ENCODE measurements at places on chromosomes 6 and 20.

DNA sequence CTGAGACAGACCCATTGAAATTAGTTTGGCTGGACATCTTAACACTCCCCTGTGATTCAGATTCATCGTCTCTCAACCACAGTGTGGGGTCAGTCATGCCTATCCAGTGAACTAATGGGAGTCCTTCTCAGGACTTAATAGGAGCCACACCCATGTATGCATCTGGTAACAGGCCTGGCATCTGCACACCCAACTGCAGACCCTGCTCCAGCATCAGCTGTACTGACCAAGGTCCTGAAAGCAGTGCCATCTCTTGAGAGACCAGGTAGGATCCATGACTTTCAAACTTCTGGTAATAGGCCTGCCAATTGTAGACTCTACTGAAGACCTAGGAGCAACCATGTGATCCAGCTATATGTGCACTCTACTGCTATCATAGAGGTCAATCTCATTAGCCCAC, 363.6 kb upstream of the POU3F2 start:
- no peak for DNase-seq

GRCh38 chr20:15047042-15047441, 709.6 kb upstream of the FLRT3 start:
- no peak for DNase-seq

DNA sequence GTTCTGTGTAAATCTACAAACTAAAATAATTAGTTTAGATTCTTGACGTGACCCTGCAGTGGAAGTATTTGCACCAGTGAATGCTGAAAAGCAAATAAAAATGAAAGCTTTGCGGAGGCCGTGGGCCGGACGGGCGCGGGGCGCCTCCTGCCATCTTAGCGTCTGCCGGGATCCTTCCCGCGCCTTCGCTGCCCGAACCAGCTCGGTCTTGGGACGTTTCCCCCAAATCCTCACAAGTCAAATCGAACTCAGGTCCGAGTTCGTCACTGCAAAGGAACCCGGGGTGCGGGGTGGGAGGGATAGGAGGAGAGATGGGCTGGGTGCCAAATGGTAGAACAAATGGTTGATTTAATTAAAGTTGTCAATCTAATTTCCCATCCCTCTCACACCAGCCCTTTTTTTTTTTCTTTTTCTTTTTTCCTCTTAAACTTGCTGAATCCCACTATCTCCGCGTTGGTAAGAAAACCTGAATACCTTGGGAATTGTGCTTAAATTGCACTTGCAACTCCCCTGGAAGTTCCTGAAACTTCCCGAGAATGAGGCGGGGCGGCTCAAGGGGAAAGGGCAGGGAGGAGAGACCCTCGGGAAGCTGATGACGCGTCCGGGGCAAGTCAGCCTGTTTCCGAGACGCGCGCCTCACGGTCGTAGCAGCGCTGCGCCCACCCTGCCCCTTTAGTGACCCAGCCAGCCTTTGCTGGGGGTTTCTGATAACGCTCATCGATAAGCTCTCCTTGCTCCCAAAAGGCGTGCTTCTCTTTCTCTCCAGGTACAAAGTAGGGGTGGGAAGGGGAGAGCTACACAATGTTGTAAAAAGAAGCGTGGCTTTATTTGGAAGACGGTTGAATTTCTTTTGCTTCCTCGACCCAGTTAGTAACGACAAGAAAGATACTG, 1.8 kb downstream of the GJA1 start:
- no peak for DNase-seq

DNA sequence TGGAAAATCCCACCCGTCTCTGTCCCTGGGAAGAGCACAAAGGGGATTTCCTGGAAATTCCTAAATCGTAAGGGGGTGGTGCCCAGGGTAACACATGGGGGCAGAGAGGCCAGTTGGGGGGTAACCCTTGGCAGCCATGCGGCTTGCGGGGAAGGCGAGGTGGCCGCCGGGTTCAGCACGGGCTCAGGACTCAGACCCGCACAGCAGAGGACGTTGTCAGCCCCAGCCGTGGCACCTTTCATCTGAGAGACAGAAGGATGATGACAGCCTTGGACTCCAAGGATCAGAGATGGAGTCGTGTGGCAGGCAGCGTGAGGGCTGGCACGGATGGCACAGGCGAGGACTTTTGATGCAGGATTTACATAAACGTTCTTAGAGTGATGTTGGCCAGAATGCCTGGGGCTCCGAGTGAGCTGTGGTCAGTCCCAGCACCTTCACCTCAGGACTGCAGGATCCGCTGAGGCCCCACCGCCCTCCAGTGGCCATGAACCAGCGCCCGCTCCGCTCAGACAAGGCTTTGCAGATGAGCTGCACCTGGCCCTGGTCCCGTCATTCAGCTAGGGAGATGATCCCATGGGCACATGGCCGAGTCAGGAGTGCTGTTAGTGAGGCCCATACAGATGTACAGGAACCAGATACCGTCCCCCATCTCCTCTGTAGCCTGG, 190.3 kb downstream of the TAF4 start:
- DNase-seq, result no peak

DNA sequence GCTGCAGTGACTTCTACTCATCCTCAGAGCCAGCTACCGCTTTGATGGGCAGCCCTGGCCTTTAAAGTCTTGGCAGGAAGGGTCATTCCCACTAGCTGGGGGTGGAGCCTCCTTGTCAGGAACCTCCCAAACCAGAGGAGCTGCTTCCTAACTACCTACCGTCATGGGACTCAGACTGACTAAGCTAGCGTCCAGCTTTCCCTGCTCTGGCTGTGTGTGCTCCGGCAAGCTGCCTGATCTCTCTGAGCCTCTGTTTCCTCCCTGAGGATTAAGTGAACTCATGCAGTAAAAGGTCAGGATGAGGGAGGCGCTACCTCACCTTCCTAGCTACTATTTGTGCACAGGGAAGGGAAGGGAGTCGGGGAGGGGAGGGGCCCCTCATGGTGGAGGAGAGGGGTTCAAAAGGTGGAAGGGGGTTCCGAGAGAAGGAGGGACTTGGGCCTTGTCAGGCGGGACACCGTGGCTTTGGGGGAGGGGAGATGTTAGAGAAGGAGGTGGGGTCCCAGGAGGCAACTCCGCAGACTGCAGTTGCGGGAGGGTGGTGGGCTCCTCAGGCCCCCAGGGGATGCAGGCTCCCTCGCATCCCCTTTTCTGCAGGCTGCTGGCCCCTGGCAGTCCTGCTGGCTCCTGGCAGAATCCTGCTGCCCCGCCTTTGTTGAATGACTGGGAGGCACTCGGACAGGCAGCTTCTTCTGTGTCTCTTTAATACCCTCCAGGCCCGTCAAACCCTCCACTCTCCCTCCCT, 9.8 kb downstream of the DUSP15 start:
- no peak for DNase-seq

DNA sequence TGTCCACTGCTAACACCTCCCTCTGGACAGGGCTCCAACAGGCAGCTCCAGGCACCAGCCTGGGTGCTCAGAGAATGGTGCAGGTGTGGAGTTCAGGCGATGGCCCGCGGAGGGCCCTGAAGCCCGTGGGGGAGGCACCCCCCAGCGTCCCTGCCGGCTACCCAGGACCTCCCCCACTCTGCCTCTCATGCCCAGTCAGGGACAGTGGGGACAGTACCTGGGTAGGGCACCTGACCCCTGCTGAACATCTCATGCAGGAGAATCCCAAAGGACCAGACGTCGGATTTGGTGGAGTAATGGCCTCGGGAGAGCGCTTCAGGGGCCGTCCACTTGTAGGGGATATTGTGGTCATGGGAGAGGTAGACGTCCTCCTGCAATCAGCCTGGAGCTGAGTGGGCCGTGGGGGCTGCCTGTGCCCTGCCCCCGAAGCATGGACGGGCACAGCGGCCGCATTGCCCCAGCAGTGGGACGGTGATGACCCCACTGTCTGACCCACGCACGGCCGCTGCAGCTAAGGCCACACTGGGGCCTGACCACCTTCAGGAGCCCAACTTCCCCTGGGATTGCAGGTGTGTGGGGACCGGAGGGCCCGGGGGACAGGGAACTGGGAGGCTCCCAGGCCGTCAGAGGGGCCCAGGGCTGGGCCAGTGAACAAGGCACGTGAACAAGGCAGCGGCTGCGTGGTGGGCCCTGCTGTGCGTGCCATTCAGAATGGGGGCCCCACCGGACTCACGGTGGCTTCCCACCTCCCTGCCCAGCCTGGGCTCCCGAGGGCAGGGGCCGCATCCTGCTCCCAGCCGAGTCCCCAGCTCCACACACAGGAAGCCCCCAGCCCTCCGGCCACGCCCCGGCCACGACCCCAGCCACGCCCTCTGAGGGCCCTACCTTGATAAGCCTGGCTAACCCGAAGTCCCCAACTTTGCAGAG, 7.1 kb downstream of the PTK6 start:
- DNase-seq, result no peak

DNA sequence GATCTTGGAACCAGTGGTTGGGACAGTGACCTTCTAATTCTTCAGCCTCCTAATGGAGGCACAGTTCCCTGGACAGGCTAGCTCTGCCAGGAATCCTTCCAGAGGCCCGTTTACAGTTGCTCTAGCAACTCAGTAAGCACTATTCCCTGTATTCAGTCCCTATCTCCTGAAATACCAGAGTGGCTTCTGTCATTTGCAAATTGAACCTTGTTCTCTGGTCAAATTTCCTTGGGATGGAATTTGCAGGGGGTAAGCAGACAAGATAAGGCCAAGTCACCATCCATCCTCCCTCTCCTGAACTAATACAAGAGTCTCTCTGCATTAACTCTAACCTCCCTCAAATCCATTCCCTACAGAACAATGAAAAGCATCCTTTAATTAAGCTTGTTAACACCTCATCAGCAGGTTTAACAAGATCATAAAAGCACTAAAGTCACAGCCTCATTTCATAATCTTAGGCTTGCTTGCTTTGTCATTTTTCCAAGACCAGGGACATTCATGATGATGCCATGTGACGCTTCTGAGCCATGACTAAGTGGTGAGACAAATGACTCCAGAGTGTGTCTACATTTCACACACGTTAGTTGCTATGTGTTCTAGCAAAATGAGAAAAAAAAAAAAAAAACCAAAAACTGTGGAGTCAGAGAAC, 37.1 kb downstream of the SLC22A23 start:
- DNase-seq, result no peak

DNA sequence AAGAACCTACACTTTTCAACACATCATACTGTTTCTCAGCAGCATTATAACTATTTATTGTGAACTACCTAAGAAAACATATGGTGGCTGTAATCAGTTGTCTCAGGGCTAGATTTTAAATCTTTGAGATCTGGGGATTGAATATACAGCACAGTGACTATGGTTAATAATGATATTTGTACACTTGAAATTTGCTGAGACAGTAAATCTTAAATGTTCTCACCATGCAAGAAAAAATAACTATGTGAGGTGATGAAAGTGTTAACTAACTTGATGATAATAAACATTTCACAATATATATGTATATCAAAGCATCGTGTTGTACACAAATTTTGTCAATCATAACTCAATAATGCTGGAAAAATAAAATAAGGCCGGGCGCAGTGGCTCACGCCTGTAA, 113.8 kb downstream of the ATXN1 start:
- DNase-seq, result no peak
